ENCODE measurements at places on chromosomes 1 and 21.

DNA sequence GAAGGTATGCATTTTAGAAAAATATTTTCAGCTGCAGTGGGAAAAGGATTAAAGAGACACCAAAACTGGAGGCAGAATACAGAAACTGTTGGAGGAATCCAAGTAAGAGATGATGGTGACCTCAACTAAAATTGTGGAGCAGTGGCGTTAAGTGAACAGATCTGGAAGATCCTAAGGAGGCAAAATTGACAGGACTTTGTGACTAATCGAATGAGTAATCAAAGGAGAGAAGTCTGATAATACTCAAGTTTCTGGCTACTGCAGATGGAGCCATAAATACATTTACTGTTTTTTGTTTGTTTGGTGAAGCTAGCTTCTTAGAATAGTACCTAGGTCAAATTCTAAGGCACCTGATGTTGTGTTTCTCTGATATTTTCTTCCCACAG lies 3.1 kb downstream of the CTBS start:
- no peak for DNase-seq

DNA sequence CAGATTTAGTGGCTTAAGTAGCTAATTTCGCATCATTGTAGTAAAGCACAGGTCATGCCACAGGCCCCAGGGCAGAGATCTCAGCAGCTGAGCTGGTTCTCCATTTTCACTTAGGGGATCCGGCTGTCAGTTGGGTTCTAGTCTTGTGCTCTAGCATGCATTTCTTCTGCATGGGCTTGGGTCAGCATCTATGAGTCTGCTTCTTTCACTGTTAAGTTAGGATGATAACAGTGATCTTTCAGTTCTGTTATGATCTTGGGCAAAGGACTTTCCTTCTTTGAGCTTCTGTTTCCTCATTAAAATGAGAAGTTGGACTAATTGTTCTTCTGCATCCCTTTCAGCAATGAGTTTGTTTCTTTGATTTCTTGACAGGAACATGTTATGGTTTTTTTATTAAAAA lies 123.6 kb upstream of the DNAH14 start:
- no peak for DNase-seq

DNA sequence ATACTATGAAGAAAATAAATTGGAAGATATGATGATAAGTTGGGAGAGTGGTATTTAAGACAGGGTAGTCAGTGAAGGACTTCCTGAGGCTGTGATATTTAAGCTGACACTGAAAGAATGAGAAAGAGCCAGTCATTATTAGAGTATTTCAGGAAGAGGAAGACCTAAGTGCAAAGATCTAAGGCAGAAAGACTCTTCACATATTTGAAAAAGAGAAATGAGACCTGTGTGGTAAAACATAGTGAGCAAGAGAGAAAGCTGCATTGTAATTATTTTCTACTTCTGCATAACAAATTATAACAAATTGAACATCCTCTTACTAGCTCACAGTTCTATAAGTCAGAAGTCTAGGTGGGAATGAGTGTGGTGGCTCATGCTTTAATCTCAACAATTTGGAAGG lies 34.6 kb upstream of the DOCK7 start:
- no peak for DNase-seq

- no peak for DNase-seq
Measured at GRCh38 chr1:3360646-3361257, 93.7 kb upstream of the ARHGEF16 start.

DNA sequence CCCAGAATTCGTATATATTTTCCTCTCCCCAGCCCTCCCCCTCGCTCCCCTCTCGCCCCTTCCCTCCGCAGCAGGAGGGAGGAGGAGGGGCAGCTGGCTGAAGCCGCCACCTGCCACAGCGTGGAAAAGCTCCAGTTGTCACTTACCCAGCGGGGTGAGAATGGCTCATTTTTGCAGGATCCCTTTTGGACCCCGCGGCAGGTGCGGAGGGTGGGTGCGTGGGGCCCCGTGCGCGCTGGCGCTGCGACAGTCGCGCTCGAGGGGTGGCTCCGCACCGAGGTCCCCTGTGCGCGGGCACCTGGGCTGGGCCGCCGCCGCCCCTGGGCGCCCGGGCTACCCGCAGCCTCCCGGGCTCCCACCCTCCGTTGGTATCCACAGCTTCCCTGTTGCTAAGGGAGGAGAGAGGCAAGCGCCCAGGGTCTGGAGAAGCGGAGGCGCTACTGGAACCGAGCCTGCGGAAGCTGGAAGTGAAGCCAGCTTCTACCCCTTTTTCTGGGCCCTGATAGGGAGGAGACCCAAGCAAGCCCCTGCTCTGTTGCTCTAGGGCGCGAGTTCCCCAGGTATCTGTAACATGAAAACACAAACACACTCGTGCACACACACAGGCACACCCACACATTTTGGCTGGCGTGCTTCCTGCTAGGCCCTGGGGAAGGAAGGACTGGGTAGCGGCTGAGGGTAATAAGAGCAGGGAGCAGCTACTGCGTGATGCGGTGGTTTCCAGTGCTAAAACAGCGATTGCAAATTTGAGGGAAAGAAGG lies at the start of gene ERICH3:
ERICH3 (minus strand) TSS at position 442 of the 761 bp plus-strand sequence; CDS start at position 169, 273 bp downstream.
- DNase-seq: no peak

DNA sequence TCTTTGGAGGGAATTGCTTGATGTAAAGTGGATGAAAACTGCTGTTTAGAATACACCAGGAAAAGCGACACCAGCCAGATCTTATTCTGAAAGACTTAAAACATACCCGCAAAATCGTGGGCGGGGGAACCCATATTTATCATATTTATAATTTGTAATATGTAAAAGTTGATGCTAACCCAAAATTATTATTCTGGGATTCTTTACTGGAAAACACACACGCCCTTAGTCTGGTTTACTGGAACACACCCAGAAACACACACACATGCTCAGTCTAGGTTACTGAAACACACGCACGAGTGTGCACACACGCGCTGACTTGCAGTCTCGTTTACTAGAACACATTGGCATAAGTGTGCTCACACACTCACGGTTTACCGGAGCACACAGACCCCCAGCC lies 32.5 kb downstream of the ATP5PO start:
- no peak for DNase-seq

GRCh38 chr1:147700042-147701006 lies 30.0 kb upstream of the ACP6 start:
- peak; percentile 84 for DNase-seq

GRCh38 chr1:24438423-24438901 lies 22.9 kb downstream of the NIPAL3 start:
- DNase-seq: peak; percentile 36

DNA sequence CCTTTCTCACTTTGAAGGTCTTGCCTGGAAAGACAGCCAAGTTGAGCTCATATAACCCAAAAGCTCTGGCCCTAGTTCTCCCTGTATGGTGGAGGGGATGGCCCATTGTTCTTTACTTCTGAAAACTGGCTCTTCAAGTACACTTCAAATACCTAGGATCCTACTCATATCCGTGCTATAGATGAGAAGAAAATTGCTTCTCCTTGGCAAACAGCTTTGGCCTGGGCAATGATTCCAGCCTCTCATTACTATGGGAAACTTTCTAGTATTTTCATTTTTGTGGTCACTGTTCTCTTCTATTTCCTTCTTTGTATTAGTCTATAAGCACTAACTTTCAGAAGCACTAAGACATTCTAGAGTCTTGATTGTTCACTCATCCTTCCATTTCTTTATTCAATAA lies 53.7 kb downstream of the ZNF697 start:
- no peak for DNase-seq

GRCh38 chr1:47230692-47231300 lies 1.2 kb downstream of the TAL1 start:
- no peak for DNase-seq

DNA sequence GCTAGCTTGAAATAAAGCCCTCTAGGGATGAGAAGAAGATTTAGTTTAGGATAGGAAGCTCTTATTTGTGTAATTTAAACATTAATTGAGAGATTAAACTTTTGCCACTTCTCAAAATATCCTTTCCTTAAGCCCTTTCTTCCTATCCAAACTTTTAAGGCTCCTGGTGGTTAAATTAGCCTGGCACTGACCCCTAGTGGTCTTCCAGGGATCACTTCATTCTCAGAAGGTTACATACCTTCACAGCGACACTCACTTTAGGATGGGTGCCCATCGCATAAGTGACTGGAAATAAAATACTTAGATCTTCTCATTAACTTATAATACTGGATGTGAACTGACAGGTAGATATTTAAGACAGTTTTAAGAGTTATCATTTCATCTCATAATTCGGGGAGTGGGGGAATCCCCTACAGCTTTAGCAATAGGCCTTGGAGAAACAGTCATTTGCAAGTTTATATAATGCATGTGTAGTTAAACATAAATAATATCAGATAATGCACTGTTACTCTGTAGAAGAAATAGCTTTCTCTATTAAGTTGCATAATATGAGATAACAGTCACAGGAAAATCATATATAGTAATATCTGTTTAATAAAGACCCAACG lies 7.4 kb downstream of the LHX9 start:
- DNase-seq: peak; percentile 85

DNA sequence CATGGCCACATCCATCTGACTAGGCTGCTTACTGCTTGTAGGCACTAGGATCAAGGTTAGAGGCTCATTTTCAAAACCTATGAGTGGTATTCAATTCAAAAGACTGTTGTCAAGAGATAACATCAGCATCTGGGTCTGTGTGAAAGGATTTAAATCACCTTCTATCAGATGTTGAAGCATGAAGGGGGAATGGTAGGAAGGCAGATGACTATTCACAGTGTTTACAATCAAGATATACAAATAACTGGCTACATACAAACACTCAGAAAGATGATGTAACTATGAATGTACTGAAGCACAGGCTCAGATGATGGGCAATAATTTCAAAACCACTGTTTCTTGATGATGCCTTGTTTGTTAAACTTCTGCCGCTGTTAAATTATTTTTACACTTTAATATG lies 249.2 kb downstream of the SLC45A1 start:
- no peak for DNase-seq

GRCh38 chr1:165383067-165383466 lies 26.6 kb upstream of the LMX1A start:
- no peak for DNase-seq

DNA sequence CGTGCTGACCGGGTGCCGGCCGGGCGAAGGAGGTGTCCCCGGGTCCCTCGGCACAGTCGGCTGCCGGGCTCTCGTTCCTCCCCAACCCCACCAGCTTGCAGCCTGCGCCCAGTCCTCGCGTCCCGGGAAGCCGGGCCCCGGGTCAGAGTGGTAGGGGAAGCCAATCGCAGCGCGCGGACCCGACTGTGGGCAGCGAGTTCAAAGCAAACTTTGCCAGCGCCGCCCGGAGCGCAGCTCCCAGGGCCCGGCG lies 328 bp downstream of the MYCL start:
- DNase-seq: peak; percentile 50

- DNase-seq: no peak
Measured at GRCh38 chr1:30934613-30935012, 26.1 kb upstream of the SDC3 start.
